ENCODE measurements at places on chromosomes 7 and 10.
A peak's percentile ranks its signal among the peaks of the same experiment; 100 is the strongest.

DNA sequence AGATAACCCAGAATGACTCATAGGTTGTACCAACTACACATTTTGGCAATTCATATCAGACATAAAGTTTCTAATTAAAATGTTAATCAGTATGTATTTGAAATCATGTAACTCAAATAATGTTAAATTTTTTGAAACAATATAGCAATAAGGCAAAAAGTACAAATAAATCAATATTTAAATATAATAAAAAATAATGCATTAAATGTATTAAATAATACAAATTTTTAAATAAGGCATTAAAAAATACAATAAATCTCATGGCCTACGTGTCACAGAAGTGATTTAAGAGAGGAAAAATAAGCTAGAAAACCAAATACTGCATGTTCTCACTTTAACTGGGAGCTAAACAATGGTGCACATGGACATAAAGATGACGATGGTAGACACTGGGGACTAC lies 9.1 kb downstream of the PON2 start:
- DNase-seq = no peak

DNA sequence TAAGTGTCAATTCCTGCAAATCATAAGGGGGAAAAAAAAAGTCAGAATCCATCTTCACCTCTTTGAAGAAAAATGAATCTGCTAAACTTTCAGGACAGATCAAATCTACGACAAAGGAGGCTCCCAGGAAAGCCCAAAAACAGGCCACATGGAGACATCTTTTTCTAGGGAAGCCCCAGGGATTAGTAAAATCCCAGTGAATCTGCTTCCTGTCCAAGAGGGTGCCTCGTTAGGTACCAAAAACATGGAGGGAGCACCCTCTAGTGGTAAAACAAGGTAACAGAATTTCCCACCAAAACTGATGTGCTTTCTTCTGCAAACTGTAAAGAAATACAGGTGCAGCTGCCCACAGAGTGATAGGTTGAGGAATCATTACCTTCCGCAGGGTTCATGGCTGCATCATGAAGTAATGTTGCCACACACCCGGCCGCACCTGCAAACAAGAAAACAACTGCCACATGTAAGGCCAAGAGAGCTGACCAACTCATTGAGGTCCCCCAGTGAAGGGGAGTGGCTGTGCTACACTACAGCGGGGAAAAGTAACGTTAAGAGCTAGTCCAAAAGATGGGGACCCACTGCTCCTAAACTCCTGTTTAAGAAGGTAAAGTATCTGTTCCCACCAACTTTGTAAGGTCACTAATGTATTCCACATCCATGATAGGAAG lies 7.9 kb downstream of the SLC25A28 start:
- DNase-seq = no peak

DNA sequence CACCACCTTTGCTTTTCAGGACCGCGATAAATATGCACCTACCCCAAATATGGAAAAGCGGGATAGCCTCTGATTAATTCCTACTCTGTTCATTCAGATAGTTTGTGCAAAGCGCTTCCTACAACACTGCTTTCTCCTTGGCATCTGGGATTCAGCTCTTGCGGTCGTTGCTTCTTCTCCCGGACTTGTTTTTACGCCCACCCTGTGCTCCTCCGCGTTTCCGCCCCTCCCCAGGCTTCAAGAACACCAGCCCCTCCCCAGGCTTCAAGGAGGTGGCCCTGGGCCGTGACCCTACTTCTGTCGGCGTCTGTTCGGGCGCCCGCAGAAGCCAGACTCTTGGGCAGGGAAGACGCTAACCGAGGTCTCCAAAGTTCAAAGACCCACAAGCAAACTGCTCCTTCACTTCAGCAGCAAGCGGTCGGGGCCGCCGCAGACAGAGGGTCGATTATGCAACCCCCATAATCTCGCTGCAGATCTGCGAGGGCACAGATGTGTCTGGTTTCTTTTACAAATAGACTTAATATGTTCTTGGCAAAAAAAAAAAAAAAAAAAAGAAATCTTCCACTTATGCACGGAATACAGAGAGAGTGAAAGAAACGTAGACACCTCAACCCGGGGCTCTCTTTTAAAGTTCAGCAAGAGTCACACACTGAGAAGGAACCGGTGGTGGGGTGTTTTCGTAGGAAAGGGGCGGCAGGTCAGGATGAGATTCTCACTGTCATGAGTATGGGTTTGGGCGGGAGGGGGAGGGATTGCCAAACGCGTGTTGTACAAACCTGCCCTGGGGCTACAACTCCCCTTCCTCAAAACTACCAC lies 1.9 kb downstream of the DLX5 start:
- no peak for DNase-seq

- no peak for DNase-seq
These were observed 30.0 kb downstream of the MTERF1 start for GRCh38 chr7:91850455-91850854.

- DNase-seq = no peak
These were observed 7.9 kb downstream of the HSPB1 start for GRCh38 chr7:76310102-76310957.

- DNase-seq = no peak
These were observed 35.8 kb upstream of the GRID1 start for GRCh38 chr10:86402283-86402941.

DNA sequence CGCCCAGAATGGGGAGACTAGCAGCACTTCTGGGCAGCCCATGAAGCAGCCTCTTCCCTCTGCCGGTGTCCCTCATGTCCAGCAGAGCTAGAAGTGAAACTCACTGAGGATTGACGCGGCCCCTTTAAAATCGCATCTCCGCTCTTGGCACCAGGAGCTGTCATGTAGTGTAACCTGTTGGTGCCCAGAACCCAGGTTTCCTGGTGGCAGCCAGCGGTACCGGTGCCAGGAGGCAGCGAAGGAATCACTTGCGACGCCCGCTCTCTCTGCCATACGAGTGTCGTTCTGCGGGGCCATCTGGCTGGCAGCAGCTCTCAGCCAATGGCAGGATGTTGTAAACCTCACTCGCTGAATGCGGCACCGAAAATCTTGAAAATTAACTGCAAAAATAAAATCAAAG lies 82.7 kb downstream of the CUX1 start:
- no peak for DNase-seq

DNA sequence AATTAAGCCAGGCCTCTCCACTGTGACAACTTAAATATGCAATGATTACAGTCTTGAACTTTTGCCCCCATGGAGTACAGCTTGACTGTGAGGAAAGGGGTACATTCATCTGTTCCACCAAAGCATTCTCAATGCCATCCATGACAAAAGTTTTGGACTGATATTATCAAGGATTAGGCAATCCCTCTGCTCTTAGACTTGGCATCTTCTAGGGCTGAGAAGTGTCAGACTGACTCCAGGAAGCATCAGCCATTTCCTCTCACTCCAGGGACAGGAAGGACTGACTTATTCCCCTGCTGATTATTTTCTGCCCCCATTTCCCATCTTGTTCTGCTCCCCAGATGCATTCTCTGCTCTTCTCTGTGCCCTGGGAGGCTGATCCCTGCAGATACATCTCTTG lies 69.7 kb downstream of the ZNF365 start:
- no peak for DNase-seq

GRCh38 chr10:102752934-102753664 lies 9.4 kb downstream of the WBP1L start:
- no peak for DNase-seq

DNA sequence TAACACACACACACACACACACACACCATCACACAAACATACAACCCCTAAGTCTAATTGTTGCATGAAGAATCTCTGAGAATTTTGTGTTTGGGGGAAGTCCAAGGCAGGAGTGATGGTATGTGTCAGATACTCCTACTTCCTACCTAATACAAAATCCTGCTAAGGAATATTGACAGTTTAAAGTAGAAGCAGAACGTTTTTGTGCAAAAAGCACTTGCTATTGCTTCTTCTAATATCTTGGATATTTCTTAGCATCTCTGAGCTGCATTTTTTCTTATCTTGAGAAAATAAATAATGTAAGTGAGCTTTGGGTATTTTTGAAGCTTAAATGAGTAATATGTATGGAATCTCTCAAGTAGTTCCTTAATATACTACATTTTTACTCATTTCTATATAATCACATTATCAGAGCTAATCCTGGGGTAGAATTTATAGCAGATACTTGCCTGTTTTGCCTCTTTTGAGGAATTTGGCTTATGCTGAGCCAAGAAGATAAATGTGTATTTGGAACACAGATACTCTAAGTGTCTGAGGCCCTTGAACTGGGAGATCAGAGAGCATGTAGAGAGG lies 212.3 kb downstream of the DKK1 start:
- DNase-seq = no peak

DNA sequence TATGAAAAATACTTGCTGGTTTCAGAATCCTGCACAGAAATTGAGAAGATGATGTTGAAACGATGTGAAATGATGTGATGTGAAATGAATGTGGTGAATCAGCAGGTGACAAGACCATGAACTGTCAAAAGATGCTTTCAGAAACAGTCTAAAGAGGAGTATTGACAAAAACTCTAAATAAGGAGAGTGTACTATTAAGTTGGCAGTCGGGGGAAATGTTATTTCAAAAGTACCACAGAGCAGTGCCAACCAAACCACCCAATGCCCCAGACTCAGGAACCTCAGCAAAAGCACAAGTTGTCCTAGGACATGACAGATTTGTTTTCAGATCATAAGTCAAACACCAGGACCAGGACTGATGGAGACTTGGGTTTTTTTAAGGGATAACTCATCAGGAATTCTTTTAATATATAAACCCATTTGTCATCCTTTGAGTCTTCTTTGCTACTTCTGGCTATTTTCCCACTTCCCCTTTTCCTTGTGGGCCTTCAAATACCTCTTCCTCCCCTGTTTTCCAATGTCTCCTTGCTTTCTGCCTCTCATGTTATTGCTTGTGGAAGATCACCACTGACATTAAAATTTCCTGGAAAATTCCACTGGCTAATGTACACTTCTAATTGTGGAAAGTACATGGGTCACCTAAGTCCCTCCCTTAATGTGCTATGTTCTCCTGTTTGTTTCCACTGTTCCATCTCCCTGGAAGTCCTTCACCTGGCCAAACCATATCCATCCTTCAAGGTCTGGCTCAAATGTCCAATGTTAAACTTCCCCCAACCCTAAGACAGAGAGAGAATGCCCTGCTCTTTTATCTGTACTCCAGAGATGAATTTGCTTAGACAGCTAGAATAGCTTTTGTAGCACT lies 10.2 kb upstream of the PPP1R3C start:
- DNase-seq = no peak

- DNase-seq = no peak
These were observed 23.0 kb downstream of the CDH23 start for GRCh38 chr10:71419750-71420149.

GRCh38 chr7:136056651-136057231 lies 79.6 kb upstream of the MTPN start:
- DNase-seq = no peak

DNA sequence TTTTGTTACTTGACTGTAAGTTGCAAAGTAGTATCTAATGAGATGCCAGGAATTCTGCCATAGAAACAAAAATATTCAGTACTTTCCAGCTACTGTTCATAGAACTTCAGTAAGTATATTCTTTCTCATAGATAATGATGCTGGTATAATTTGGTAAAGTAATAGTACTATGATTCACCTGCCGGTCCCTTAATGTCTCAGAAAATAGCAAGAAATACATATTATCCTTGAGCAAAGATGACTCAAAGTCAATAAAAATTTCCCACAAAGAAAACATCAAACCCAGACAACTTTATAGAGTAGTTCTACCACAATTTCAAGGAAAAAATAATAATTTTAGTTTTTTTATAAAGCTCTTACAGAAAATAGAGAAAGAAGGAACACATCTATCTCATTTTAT lies 105.4 kb downstream of the EPDR1 start:
- no peak for DNase-seq

DNA sequence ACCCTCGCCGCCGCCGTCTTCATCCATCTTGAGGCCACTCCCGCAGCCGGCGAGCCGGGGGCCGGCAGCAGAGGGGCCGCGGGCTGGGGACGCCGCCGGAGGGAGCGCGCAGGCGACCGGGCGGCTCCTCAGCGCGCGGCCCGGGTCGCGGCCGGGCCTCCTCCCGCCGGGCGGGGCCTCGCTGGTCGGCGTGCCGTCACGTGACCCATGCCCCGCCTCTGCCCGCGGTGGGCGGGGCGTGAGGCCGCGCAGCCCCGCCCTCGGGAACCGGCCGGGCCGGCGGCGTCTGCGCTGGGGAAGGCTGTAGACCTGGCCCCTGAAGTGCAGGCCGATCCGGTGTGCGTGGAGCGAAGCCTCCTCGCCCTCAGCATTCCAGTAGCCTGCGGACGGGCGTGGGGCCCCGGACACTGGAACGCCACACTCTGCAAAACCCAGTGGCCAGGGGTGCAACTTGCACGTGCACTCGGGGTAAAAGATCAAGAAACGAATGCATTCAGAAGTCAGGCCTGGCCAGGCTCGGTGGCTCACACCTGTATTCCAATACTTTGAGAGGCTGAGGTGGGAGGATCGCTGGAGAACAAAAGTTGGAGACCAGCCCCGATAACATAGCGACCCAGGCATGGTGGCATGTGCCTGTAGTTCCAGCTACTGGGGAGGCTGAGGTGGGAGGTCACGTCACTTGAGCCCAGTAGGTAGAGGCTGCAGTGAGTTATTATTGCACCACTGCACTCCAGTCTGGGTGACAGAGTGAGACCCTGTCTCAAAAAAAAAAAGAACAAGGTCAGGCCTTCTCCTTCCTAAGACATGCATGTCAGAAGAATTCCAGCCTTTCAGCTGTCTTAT lies at the start of gene CYTH3:
Gene CYTH3 (minus strand): TSS at position 144 of the 843 bp plus-strand sequence. CDS start 117 bp downstream, at position 27.
- DNase-seq = peak; percentile 55

DNA sequence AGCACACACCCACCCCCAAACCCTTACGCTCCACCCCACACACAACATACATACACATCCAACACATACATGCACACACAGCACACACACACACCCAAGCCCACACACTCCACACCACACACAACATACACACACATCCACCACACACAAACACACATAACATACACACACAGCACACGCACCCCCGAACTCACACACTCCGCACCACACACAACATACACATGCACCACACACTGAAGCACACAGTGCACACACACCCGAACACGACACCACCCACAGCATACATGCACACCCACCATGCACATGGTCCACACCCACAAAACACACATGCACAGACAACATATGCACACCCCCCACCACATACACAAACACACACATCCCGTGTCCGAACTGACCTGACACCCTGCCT lies 2.0 kb downstream of the PRAP1 start:
- no peak for DNase-seq

GRCh38 chr7:102424787-102425218 lies 8.6 kb upstream of the ORAI2 start:
- DNase-seq = no peak

DNA sequence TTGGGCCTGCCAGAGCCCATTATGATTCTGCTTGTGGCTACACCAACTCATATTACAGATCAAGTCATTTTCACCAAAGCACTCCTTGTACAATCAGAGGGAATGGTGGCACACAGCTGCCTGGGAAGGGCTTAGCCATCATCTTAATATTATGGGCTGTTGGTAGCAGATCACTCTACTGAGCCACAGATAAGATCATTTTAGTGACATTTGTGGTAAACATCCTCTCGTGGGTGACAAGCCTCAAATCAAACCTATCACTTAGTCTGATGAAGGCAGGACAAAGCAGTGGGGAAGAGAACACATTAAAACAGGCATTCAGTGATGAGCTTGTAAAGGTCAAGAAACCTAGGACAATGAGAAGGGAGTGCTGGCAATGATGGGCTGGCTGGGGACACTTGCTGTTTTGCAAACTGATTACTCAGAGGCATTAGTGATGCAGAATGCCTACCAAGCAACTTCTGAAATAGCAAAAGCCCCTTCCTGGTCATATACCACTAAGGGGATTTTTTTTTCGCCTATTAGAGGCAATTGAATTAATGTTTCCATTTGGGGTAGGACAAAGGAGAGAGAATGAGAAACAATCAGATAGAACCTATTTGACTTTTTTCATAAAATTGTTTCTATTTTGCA lies 137.5 kb upstream of the WDR11 start:
- DNase-seq = no peak
